ENCODE measurements at places on chromosomes 2 and 18.

- no peak for DNase-seq
Measured at GRCh38 chr2:223104336-223105132, 52.5 kb downstream of the KCNE4 start.

GRCh38 chr2:157890969-157891642 is 15.0 kb upstream of the ACVR1 start:
- no peak for DNase-seq

DNA sequence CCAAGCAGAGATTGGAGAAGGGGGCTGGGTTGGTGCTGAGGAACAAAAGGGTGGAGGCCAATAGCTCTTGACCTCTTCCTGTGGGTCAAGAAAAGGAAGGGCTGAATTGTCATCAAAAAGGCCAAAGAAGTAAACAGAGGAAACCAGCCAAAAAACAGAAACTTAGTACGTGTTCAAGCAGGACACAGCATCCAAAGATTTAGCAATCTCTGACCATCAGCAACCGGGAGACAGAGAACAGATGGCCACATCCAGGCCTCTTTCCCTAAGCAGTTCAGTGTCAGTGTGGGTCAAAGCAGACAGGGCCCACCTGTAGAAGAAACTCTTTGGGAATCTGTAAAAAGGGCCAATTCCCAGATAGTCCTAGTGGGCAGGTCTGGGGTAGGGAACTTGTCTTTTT is 2.9 kb downstream of the DNPEP start:
- DNase-seq, result no peak

GRCh38 chr2:231494669-231495068 is 30.4 kb upstream of the NCL start:
- no peak for DNase-seq

- peak; percentile 42 for DNase-seq
Measured at GRCh38 chr2:64454386-64455332, 697 bp downstream of the LGALSL start.

DNA sequence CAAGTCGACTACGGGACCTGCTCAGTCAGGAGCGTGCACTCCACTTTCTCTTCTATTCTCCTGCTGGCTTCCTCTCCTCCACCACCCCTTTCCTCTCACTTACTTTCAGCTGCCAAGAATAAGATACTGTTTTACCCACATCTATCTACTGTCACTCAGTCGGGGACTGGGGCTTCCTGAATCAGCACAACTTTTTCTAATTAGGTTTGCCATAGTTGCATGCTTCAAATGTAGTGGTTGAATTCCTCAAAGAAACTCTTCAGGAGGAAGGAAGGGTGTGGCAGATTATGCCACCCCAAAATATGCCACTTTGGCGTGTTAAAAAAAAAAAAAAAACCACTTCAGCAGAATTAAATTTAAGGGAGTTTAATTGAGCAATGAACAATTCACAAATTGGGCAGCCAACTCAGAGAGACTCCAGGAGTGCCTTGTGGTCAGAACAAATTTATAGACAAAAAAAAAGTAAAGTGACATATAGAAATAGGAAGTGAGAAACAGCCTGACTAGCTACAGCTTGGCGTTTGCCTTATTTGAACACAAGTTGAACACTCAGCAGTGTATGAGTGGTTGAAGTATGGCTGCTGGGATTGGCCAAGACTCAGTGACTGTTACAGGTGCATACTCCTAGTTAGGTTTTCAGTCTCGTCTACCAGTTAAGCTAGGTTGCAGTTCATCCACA is 32.5 kb upstream of the RMDN2 start:
- no peak for DNase-seq

DNA sequence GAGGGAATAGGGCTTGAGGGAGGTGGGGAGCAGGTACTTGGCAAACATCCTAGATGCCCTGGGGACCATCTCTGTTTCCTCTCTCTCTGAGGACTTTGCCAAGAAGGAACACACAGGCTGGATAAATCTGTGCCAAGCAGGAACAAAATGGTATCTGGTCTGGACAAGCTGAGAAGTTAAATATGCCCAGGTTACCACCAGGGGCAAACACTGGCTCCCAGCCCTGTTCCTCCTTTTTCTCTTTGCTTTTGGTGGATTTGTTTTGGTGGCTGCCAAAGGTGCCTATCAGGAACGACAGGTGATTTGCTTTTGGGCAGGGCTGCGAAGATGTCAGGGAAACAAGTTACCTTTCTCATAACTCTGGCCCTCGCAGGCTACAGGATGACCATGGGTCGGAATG is 227.5 kb upstream of the SMAD2 start:
- DNase-seq, result no peak

- DNase-seq, result no peak
Measured at GRCh38 chr2:120550893-120551446, 184.7 kb upstream of the GLI2 start.

DNA sequence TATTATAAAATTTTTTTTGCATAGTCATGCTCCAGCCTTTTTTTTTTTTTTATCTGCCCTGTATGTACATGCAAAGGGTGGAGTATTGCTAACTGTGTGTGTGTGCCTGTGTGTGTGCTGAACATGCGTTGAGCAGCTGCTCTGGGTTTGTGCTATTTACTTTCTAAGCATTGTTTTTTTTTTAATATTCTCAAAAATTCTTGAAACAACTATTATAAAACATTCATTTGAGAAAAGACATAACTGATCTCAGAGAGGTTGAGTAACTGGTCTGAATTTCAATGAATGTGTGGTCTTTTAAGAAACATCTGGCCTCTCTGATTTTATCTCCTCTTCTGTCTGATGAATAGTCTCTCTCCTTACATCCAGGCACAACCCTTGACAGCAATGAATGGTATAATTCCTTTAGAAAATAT is 366.0 kb upstream of the SLC14A2 start:
- no peak for DNase-seq

GRCh38 chr2:237475704-237476141 is 11.3 kb upstream of the MLPH start:
- peak; percentile 69 for DNase-seq

- DNase-seq, result no peak
Measured at GRCh38 chr2:8379549-8379948, 302.3 kb upstream of the ID2 start.
